NCI-H1694 treated with DMSO at 0.1 percent for 48 hours (cell line): ENCODE measurements at places on chromosomes 1 and 21.

DNA sequence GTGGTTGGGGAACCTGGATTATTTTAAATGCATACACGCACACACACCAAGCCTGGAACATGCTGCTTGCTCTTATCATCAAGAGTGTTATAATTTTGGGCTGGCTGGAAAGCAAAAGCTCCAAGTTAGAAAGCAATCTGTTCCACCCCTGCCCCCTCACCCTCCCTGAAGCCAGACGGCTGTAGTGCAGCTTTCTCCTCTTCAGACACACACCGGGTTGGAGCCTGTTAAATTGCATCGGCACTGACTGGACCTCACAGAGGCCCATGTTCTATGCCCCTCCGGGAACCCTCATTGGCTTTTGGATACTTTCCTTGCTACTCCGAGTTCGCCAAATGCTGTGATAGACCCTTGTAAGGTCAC lies 90.6 kb upstream of the KCNJ15 start:
- no peak for DNase-seq

GRCh38 chr21:18368205-18368604 lies 35.4 kb downstream of the TMPRSS15 start:
- DNase-seq, result no peak

DNA sequence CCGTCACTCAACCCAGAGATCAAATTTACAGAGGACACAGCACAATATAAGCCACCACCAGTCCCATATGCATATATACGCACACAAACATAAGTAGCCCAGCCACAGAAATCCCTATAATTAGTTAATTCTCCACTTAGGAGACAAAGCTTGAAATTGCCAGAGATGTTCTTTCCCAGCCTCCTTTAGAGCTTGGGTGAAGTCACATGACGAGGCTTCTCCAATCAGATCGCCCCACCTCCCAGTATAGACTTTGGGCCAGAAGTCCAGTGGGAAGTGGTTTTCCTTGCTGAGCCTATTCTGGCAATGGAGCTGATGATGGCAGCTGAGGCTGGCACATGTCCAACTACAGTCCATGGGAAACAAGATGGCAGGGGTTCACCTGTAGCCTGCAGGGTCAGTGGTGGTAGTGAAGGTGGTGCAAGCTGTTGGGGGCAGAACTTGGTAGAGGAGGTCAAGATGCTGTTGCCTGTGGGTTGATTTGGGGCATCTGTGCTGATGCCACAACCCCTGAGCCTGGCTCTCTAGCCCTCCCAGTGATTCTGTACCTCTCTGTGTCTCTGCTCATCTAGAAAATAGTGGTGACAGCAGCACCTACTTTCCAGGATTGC lies 535.9 kb downstream of the MATN1 start:
- no peak for DNase-seq

GRCh38 chr1:228794810-228795209 lies 59.5 kb downstream of the RHOU start:
- no peak for DNase-seq

- DNase-seq, result no peak
Measured at GRCh38 chr1:117179471-117179870, 31.3 kb downstream of the VTCN1 start.

DNA sequence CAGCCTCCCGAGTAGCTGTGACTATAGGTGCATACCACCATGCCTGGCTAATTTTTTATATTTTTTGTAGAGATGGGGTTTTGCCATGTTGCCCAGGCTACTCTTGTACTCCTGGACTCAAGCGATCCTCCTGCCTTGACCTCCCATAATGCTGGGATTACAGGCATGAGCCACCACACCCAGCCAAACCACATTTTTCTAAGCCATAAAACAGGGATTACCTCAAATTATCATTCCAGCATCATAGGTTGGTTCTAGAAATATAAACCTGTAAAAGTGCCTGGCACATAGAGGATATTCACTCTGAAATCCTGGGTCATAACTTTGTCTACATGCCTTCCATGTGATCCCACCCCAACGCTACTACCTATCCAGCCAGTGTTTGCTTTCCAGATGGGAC lies 59.4 kb upstream of the JAK1 start:
- DNase-seq, result no peak

DNA sequence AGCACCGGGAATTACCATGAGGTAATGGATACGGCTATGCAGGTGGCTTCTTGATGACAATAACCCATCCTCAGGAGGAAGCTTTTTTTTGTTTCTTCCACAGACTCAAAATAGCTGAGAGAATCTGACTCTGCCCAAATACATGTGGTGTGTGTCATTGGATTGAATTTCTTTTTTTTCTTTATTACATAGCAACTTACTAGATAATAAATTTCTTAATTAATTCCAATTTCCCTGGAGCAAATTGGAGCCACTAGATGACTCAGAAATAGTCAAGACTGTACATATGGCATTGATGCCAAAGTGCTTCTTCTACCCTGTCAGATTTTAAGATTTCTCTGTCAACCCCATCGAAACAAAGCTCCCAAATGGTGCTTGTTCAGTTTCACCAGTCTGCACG lies 42.7 kb downstream of the L1TD1 start:
- no peak for DNase-seq

DNA sequence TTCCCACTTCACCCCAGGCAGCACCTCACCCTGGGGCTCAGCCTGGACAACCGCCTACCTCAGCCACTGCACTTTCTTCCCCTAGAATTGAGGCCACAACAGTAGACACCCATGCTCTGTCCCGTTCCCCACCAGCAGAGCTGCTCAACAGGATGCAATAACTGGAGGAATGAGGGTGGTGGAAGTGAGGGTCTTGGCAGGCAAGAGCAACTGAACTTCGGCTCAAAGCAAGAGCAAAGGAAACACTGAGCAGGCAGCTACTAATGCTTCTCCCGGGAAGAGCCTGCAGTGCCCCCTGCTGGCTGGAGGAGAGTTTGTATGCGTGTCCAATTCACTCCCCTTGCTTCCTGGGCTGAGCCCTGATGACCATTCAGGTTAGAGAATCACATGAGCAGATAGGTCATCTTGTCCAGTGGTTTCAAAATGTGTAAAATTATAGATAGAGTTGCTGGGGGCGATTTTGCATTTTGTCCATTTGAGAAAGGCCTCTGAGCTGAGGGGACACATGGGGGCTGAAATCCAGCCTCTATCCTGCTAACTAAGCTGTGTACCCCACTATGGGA lies 13.9 kb downstream of the NT5C1A start:
- DNase-seq, result peak; percentile 100

GRCh38 chr1:228141226-228142044 lies 1.4 kb downstream of the GUK1 start:
- DNase-seq, result no peak

DNA sequence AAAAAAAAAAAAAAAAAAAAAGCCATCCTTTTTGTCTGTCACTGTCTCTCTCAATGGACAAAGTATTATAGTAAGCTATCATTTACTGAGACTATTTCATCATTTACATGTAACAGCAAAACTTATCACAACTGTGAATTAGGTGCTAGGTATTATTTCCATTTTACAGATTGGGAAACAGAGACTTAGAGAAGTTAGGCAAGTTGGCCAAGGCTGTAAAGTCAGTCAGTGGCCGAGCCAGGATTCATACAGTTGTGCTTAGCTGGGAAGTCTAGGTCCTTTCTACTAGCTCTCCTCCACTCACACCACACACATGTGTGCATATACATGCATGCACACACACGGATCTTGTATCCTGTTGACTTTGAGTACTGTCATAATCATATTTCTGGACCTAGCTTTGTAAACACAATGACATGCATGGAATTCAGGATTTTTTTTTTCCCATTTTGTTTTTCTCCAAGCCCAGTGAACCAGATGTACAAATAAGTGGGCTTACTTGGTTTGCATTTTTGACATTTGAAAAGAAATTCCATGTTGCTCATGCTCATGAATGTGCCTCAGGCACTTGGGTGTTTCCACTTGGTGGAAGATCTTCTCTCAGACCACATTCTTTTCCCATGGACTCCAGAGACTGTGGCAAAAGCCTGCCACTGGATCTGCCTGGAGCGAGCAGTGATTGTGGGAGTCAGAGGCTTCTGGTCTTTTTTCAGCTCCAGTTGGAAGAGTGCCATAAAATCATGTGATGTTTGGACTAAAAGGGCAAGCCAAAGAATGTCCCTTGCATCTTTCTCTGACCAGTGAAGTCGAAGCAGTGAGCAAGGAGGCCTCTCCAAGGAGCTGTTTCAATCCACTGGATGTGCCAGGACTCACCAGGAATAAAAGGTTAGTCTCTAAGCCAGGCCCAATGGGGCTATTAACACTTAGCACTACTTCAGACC lies 61.7 kb upstream of the DNAJC6 start:
- no peak for DNase-seq

- DNase-seq, result no peak
Measured at GRCh38 chr1:179295164-179295755, 1.7 kb downstream of the SOAT1 start.

- DNase-seq, result no peak
Measured at GRCh38 chr1:70044832-70045231, 160.5 kb downstream of the LRRC40 start.

DNA sequence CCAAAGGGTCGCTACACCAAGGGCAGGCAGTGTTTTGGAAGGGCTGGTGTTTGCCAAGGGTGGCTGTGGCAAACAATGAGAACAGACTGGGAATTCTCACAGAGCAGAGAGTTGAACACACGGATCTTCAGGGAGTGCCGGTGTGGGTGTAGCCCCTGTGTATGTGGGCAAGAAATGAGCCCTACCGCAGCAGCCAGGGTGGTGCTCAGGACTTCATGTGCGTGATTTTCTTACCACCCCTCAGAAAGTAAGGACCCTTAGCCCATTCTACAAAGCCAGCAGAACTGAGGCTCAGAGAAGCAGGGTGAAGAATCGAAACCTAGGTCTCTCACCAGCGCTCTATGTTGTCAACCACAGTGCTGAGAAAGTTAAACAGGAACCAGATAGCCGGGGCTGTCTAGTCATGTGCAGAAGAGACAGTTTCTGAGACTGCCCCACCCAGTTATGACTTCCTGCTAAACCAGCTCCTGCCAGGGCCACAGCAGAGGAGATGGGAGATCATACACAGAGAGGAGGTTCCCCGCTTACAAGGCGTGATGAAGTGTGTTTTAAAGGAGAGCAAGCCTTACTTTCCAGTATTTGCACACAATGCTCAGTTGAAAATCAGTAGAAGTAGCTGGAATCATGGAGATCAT lies 21.9 kb upstream of the MORC3 start:
- no peak for DNase-seq

DNA sequence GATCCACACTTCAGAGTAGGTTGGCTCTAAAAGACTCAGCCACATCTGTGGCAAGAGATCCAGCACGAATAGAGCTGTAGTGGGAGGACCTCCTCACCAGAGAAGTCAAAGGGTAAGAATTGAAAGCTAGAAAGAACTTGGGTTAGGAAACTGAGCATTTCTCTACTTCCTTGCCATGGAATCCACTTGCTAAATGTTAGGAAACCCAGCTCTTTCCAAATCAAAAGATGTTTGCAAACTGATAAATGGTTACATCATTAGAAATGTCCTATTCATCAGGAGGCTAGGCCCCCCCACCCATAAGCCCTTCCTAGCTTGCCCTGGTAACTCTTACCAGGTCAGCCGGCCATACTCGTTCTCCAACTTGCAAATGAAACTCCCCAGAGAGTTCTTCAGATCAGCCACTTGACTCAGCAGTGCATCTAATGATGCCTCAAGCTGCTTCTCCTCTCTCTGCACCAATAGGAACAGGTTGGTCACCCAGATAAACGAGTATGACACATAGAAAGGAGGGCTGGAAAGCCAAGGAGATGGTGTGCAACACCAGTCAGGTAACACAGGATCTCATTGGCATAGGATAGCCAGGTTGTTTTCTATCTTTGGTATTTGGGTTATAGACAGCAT lies 1.5 kb downstream of the MED8 start:
- no peak for DNase-seq

GRCh38 chr21:31553926-31554325 lies 105.6 kb upstream of the SOD1 start:
- DNase-seq, result no peak

DNA sequence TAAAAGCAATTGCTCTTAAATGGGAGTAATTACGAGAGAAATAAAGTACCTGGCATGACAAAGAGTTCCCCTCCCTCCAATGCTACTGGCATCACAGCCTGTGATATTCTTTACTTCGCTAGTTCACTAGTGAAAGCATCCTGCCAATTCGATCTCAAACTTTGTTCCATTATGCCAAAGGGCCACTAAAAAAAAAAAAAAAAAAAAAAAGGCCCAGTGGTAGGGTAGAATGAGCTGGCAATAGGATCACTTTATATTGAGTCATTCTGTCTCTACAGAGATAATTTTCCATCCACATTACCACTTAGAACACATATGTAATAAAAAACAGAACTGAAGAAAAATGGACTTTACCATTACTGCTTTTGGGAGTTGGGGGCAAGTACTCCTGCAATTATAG lies 11.2 kb downstream of the PUM1 start:
- DNase-seq, result no peak

GRCh38 chr21:38342739-38343138 lies 85.9 kb downstream of the KCNJ15 start:
- no peak for DNase-seq

GRCh38 chr1:244344001-244344400 lies 107.7 kb downstream of the ADSS2 start:
- no peak for DNase-seq

GRCh38 chr1:230858918-230859729 lies 9.2 kb downstream of the C1orf198 start:
- DNase-seq, result no peak

DNA sequence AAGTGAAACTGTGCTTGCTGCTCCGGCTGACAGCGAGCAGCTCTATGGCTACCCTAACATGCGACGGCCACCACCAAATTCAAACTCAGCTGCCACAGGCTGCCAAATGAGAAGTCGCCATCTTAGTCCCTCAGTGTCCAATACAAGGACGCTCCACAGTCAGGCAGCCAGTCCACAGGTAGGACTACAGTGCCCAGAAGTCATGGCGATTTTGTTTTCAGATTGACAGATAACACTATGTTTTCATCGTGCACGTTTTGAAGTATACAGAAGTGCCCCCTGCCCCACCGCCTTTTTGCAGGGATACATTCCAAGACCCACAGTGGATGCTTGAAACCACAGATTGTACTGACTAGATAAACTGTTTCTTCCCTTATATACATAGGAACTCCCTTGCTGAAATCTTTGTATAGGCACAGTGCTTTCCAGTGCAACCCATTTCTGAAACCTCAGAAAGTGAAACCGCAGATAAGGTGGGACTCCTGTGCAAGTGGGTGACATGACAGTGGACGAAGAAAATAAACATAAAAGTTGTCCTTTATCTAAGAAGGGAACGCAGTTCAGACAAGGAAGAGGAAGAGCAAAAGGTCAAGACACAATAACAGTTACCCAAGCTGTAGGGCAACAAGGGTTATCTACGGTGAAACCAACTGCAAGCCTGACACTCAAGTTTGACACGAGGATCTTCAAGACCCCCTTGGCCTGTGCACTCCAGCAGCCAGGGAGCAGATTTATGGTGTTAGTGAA lies 52.2 kb downstream of the STX6 start:
- DNase-seq, result no peak
